ENCODE measurements at places on chromosomes 4 and X. TPM values are rescaled to one million over a fixed set of nuclear protein-coding genes. Genes with fewer than 3 reads are reported as not detected.

The TLR1 gene
- total RNA-seq = 3.1 TPM

The TBX22 gene
- total RNA-seq = 0.27 TPM

The MAGEA2B gene
- not detected for total RNA-seq

The TMPRSS11A gene
- total RNA-seq = not detected

The P2RY10 gene
- not detected for total RNA-seq

The GLRA3 gene
- total RNA-seq = 0.07 TPM

The CENPI gene
- 13.2 TPM for total RNA-seq

The CCDC110 gene
- total RNA-seq = 3.1 TPM

The PFKFB1 gene
- total RNA-seq = 0.77 TPM

The TCEAL9 gene
- total RNA-seq = 118 TPM

The P2RY4 gene
- not detected for total RNA-seq

The SMIM10 gene
- 2.2 TPM for total RNA-seq

The CXCL11 gene
- not detected for total RNA-seq

The PABPC1L2B gene
- total RNA-seq = not detected

The MAGEB6 gene
- not detected for total RNA-seq

The IL1RAPL2 gene
- 0.80 TPM for total RNA-seq

The ZAR1 gene
- not detected for total RNA-seq

The CT45A1 gene
- total RNA-seq = not detected

The WNK3 gene
- total RNA-seq = 22.6 TPM

The ZBTB49 gene
- total RNA-seq = 10.0 TPM

The FSTL5 gene
- 10.6 TPM for total RNA-seq

The OTC gene
- 0.31 TPM for total RNA-seq

The SMPX gene
- total RNA-seq = not detected

The IRS4 gene
- 1.2 TPM for total RNA-seq

The DDIT4L gene
- 2.6 TPM for total RNA-seq

The SSX2 gene
- total RNA-seq = not detected

The NCAPG gene
- 22.0 TPM for total RNA-seq

The POLN gene
- total RNA-seq = 5.9 TPM
